ENCODE measurements at places on chromosomes 12 and 14.

GRCh38 chr12:108709697-108710096 lies 21.6 kb downstream of the CORO1C start:
- DNase-seq, result no peak

- DNase-seq, result no peak
Measured at GRCh38 chr14:102913341-102914211, 8.9 kb upstream of the AMN start.

- no peak for DNase-seq
Measured at GRCh38 chr14:96661244-96661969, 135.8 kb upstream of the VRK1 start.

GRCh38 chr12:116204169-116204568 lies 73.3 kb downstream of the MED13L start:
- DNase-seq, result no peak

- no peak for DNase-seq
Measured at GRCh38 chr12:31325524-31325875, 450 bp downstream of the SINHCAF start.

DNA sequence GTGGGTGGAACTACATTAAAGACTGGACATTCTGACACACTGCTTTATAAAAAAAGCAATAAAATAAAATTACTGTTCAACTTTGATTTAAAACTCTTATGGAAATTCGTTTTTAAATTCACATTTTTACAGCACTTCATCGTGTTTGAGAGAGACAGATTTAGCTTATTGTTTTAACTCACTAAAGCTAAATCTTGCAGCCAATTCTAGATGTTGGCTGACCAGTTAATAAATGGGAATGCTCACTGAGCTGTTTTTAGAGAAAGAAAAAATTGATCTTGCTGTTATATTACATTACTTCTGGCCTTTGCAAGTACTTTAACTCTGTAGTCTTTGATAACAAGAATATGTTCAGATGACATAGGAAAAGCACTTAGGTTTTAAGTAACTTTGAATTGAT lies 157.1 kb downstream of the PLCZ1 start:
- no peak for DNase-seq

DNA sequence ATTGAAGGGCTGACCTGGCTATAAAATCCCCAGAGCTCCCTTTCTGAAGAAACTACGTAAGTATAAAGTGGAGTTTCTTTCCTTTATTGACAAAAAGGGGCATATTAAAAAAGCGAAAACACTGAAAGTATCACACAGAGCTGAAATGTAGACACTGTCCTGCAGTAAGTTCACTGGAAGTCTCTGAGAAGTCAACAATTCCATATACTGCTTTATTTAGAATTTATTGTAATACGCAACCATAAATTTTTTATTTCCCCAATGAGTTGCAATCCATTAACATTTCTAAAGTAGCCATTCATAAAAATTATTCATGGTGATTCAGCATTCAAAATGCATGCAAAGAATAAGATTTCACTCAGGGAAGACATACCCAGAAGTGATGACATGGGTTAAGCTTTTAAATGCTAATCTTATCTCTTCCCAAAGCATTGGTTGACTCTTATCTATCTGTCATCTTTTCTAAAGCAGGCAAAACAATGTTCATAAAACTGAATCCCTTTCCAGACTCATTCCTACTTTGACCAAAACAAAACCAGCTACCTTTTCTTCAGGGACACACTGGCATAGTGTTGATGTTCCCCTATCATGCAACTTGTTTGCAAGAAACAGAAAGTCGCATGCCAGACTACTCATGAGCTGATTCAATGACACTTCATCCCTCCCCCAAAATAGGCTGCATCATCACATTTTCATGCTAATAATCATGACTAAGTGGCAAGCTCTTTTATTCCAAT lies 17.3 kb downstream of the KITLG start:
- no peak for DNase-seq

DNA sequence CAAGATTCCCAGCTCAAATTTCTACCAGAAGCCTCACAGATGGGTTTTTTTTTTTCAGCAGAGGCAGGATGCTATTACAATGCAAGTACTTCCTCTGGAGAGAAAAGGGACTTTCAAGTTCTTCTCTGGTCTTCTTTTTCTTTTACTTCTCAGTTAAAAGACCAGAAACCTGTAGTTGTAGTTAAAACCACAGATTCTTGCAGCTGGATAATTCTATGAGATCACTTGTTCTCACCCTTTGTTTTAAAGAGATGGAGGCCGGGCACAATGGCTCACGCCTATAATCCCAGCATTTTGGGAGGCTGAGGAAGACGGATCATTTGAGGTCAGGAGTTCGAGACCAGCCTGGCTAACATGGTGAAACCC lies 47.6 kb upstream of the OVCH1 start:
- DNase-seq, result no peak

DNA sequence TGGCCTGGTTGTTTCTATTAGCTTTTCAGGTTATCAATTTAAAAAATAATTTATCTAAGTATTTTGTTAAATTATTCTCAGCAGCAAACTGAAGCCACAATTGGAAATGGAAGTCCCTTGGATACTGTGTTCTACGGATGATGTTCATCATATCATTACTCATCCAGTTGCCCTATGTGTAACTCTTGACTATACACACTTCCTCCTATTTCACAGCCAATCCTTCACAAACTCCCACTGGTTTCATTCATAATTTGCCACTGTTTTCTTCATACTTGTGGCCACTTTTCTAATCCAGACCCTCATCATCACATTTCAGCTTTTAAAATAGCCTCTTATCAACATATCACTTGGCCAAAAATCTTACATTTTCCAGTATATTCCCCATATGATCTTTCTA lies 84.0 kb downstream of the CATSPERB start:
- no peak for DNase-seq
